Renal cortical epithelial cell (primary cell): ENCODE measurements at places on chromosomes 3 and 15. TPM values are rescaled to one million over a fixed set of nuclear protein-coding genes. Genes with fewer than 3 reads are reported as not detected.

DNA sequence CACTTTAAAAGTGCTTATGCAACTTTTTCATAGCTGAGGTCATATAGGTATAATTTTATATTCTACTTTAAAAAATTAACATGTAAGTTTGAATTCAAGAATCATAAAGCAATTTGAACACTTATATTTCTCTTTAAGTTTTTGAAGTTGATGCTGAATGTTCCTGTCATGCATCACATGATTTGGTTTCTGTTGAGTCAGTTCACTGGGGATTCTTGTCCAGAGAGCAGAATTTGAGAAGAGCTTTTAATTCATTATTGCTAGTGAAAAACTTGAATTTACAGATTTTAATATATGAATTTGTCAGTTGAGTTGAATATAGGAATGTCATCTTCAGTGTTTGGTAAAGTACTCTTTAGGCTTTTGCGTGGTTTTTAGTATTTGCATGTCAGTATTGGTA is 7.9 kb downstream of the SLC25A26 start:
- DNase-seq = peak; percentile 20

Gene MITF
- 46.7 and 109 TPM in 2 replicates for total RNA-seq

DNA sequence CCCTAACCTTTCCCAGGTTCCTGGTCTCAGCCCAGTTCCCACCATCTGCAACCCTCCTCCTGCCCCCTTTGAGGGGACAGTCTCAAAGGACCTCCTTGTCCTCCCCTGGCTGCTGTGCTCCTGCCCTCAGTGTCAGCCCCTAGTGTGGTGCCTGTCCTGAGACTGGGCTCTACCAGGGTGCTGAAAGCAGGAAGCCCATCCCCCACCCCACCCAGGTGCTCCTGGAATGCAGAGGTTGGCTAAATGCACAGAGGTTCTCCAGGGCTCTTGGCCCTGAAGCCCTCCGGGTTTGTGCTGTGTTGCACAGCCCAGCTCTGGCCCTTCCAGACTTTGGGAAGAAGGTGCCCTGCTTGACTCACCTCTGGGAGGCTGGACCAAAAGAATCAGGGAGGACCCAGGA is 21.8 kb downstream of the C3orf18 start:
- no peak for DNase-seq

Gene CLRN1
- not detected in 2 replicates for total RNA-seq

GRCh38 chr15:70348226-70348543 is 250.5 kb upstream of the TLE3 start:
- DNase-seq = no peak
